ENCODE measurements at places on chromosomes 11 and 22.

GRCh38 chr22:26401726-26402125 lies 27.3 kb upstream of the ASPHD2 start:
- DNase-seq: no peak

GRCh38 chr11:128544471-128545051 lies 42.8 kb downstream of the ETS1 start:
- DNase-seq: no peak

DNA sequence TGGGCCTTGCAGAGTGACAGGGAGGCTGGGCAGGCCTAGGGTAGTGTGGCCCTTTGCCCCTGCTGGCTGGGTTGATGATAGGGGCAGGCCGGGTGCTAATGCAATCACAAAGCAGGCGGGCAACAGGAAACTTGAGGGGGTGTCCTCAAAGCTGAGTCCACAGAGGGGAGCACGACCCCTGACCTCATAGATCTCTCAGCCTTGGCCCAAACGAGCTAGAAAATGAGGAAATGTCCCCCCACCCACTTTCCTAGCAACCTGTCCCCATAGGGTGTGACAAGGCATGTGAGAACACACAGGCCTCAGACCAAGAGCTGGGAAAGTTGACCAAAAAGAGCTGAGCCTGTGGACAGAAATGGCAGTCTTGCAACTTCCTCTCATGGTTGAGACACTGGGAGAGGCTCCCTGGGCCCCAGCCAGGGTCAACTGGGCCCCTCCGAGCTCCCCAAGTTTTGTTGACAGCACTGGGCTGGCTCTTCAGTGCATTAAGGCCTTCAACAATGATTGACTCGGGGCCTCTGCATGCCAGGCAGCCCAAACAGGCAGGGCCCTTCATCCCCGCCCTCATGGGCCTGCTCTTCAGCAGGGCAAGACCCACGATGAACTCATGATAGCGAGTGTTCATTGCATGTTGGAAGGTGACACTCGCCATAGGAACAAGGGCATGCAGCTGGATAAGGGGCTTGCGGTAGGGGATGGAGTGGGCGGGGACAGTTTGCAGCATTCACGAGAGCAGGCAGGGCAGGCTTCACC lies 9.8 kb upstream of the SPI1 start:
- no peak for DNase-seq

GRCh38 chr11:68206211-68206610 lies 6.9 kb downstream of the KMT5B start:
- DNase-seq: peak; percentile 44

GRCh38 chr11:96333191-96333719 lies 9.7 kb downstream of the MAML2 start:
- no peak for DNase-seq

GRCh38 chr11:5252192-5252918 lies 2.2 kb downstream of the HBG2 start:
- DNase-seq: no peak

DNA sequence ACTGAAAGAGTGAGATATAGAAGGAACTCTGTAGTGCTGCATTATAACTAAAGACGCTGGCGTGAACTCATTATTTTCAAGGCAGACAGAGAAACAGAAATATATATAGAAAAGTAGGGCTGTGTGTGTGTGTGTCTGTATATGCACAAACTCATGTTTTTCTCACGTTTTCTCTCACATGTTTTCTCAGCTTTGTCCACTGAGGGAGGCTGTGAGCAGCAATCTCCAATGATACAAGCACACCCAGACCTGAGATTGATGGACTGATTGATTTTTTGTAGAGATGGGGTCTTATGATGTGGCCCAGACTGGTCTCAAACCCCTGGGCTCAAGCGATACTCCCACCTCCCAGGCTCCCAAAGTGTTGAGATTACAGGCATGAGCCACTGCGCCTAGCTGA lies 122.5 kb downstream of the SERGEF start:
- no peak for DNase-seq

GRCh38 chr11:95058621-95059020 lies 8.1 kb upstream of the SRSF8 start:
- DNase-seq: no peak

DNA sequence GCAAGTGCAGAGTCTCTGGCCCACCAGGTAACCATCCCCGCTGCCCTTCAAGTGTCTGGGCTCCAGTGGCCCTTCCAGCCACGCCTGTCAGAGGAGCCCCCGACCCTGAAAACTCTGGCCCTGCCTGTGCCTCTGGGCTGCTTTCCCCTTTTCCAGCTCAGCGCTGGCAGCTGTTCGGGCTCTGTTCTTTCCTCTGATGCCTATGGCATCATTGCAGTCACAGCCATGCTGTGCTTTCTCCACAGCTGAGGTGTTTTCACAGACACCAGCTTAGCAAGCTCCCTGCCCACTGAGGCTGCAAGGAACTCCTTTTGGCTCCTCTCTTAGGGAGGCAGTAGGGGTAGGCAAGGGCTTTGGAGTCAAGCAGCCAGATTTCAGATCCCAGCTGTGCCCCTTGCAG lies 21.2 kb downstream of the P2RX3 start:
- DNase-seq: no peak

DNA sequence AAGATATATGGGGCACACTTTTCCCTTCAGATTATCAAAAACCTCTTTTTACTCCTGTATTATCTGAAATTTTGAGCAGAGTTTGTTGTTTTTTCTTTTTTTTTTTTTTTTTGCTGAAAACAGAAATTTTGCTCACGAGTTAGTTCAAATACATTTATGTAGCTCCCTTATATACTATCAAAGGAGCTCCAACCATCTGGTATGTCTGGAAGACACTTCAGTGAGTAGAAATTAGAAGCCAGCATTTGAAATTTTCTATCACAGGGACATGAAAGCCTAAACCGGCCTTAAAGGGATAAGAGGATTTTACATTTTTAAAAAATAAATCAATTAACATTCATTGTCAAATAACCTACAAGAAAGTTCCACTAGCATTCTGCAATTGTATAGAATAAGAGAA lies 73.3 kb downstream of the DDIAS start:
- DNase-seq: no peak

DNA sequence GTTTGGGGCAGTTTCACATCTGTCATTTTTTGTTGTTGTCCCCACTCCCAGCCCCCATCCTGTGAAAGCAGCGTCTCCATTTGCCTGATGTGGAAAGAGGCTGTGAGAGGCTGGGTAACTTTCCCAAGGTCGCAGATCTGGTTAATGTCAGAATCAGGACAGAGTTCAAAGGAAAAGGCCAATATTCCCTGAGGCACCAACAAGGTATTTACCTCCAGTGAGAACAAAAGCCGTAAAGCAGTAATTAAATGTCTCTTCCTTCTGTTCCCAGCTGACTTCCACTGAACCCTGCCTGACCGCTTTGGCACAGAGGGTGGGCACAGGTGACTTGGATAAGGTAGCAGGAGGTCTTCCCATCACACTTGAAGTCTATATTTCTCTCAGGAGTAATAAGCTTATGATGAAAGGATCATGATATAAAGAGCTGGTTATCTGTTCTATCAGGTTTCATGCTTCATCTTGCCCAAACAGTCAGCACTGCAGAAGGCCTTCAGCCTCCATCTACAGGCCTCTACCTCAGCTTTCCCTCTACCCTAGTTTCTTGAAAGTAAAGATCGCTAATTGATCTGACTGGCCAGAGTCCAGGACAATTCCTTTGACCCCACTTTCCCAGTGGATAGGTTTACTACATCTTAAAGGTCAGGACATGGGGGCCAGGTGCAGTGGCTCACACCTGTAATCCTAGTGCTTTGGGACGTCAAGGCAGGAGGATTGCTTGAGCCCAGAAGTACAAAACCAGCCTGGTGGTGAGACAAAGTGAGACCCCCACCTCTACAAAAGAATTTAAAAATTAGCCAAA lies 9.4 kb downstream of the C11orf91 start:
- no peak for DNase-seq

GRCh38 chr11:61922539-61922938 lies 5.2 kb upstream of the RAB3IL1 start:
- DNase-seq: no peak

GRCh38 chr11:30045921-30046577 lies 29.2 kb upstream of the KCNA4 start:
- DNase-seq: no peak

GRCh38 chr11:97973352-97973857 lies 1047.3 kb upstream of the CNTN5 start:
- DNase-seq: no peak

DNA sequence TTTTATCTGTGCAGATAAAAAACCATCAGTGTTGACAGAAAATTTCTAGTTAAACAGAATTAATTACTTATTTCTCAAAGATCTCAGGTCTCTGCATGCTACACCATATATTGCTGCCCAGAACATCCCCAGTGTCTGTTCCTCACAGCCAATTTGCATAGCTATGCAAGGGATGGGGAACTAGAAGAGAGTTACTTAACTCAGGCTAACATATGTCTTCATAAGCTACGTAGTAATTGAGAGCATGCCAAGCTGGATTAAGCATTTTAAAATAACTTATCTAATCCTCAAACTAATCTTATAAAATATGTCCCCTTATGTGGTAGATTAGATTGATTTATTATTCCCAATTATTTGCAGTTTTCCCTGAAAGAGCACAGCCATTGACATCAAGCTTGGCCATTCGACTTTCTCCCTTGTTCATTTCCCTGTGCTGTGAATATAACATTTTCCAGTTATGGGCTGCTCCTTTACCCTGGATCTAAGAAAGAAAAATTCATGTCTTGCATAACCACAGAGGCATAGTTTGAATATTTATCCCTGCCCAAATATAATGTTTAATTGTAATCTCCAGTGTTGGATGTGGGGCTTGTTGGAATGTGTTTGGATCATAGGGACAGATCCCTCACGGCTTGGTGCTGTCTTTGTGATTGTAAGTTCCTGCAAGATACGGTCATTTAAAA lies 69.1 kb downstream of the C11orf87 start:
- no peak for DNase-seq

- DNase-seq: no peak
Measured at GRCh38 chr11:129391821-129392220, 16.2 kb downstream of the BARX2 start.

- DNase-seq: no peak
Measured at GRCh38 chr11:133339495-133340140, 192.7 kb downstream of the OPCML start.

DNA sequence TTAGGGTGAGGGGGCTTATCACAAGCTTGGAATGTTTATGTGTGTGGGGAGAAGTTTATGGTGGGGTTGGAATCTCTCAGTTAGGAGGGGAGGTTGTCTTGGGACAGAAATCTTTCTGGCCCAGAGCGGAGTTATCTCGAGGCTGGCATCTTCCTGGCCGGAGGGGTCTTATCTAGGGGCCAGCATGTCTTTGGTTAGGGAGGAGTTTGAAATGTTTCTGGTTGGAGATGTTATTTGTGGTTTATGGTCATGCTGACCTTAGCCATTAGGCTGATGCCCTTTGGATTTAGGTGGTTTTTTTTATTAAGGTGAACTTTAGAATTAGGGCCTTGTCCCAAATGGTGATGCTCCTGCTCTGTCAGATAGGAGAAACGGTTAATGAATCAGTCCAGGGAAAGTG lies 7.9 kb upstream of the RBMXL2 start:
- no peak for DNase-seq

GRCh38 chr11:6746086-6746618 lies 25.6 kb downstream of the OR2AG2 start:
- peak; percentile 13 for DNase-seq

DNA sequence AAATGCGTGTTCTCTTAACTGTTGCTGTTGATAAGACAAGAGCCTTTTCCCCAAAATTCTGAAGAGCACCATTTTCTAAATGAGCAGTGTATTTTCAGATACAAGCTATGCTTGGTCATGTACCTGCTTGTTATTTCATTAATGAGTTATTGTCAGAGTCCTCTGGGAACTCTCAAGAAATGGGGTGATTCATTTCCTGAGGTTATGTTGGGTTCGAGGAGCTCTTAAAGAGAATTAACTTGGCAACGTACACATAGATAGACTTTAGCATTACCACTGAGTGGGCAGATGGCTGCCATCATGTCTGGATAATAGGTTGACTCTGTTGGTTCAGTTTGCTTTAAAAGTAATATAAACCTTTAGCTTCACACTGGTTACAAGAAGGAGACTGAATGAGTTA lies 87.9 kb upstream of the SORL1-AS1 start:
- DNase-seq: no peak

- DNase-seq: no peak
Measured at GRCh38 chr11:76615950-76616349, 54.6 kb downstream of the LRRC32 start.

DNA sequence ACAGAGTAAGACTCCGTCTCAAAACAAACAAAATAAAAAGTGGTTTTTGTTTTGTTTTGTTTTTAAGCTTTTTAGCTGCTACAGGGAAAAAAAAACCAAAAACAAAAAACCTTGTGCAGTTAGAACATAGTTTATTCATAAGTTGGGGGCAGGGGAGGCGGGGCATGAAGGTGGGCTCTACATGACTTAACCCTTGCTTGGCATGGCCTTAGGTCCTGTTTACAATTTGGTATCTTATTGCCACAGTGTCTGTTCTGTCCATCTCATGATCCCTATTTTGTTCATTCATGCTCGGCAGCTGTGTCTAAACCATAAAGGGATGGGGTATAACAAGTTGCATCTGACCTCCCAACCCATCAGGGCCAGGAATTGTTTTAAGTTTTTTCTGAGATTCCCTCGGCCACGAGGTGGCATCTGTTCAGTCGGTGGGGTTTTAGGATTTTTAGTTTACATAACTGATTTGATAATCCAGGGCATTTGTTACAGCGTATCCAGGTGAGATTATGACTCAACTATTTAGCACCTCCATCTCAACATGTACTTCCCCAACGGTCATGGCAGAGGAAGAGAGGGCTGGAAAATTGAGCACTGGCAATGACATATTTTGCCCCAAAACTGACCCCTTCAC lies 6.9 kb downstream of the AP5B1 start:
- no peak for DNase-seq

GRCh38 chr11:44784436-44784760 lies 57.6 kb downstream of the TSPAN18 start:
- no peak for DNase-seq

GRCh38 chr11:133577403-133577802 lies 45.1 kb upstream of the OPCML start:
- no peak for DNase-seq

DNA sequence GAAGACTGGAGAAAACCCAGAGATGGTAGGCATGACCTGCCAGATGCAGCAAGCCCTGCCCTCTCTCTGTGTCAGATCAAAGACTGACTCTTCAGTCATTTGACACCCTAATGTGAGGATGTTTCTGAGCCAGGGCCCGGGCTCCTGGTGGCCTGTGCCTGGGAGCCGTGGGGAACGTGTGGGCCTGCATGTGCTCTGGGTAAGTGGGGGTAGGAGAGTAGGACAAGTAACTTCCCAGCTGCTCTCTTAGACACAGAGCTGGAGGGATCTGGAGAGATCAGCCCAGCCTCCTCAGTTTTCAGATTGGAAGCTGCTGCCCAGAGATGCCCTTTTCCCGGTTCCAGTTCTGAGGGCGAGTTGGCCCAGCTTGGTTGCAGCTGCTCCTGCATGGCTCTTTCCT lies 110.8 kb downstream of the TEAD1 start:
- DNase-seq: no peak

GRCh38 chr11:94533206-94533605 lies 10.5 kb upstream of the FUT4 start:
- DNase-seq: no peak

GRCh38 chr11:72859126-72859525 lies 44.9 kb downstream of the ATG16L2 start:
- no peak for DNase-seq

GRCh38 chr11:43834286-43834685 lies 46.3 kb upstream of the ALKBH3 start:
- no peak for DNase-seq

GRCh38 chr11:59810911-59811259 lies 307 bp upstream of the MRPL16 start:
- DNase-seq: no peak

GRCh38 chr22:44390613-44390970 lies 77.8 kb upstream of the SHISAL1 start:
- no peak for DNase-seq

Data from memory B cell (primary cell).